ENCODE measurements at places on chromosomes 11 and 22.

DNA sequence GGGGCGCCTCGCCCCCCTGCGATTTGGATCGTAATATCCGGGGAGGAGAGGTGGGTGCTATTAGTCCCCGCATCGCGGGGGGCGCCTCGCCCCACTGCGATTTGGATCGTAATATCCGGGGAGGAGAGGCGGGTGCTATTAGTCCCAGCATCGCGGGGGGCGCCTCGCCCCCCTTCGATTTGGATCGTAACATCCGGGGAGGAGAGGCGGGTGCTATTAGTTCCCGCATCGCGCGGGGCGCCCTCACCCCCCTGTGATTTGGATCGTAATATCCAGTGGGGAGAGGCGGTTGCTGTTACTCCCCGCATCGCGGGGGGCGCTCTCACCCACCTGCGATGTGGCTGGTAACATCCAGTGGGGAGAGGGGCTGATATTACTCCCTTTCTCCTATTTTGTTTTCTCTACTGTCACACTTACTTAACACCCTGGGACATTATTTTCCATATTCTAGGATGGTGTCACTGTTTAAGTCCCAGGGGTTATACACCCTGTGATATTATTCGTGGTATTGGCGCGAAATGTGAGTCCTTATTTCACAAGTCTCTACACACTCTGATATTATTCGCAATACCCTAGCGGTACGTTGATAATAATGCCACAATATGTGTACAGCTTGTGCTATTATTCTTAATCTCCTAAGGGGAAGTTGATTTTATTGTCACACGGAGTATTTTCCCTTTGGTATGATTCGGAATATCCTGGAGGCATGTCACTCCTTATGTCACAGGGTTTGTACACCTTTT lies 57.8 kb upstream of the ALDH3B2 start:
- peak; percentile 1 for DNase-seq

DNA sequence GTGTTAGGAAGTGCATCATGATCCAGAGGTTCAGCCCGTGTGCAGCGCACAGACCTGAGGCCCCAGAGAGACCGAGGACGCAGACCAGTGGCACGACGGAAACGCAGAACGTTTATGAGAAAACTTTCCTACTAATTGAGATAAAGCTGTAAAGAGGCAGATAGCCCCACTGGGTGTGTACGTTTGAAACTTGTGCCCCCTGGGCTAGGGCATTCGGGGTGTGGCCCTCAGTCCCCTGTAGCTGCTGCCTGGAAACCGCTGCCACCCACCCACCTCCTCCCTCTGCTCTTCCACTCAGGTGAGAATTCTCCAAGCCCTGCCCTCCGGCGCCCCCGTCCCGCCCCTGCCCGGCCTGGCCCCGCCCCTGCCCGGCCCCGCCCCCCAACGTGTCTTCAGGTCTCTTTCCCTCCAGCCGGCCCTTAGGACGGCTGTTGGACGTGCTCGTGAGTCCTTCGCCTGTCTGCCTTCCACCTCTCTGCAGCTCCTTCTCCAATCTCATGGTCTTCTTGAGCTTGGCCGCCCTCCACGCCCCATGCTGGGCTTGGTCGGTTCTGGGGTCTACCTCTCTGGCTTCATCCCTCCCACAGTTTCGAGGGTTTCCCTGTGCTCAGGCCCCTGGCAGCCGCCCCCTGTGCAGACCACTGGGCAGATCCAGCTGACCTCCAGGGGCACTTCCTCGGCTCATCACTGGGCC lies 12.1 kb downstream of the MAPK8IP2 start:
- no peak for DNase-seq

- DNase-seq: no peak
Measured at GRCh38 chr11:1522081-1522424, 35.5 kb upstream of the MOB2 start.

GRCh38 chr22:45771711-45772110 lies 100.1 kb downstream of the ATXN10 start:
- no peak for DNase-seq

GRCh38 chr22:28894334-28894733 lies 11.0 kb downstream of the ZNRF3 start:
- no peak for DNase-seq

- DNase-seq: no peak
Measured at GRCh38 chr22:29147331-29147899, 58.3 kb upstream of the EMID1 start.
